ENCODE measurements at places on chromosomes 5 and 9.

DNA sequence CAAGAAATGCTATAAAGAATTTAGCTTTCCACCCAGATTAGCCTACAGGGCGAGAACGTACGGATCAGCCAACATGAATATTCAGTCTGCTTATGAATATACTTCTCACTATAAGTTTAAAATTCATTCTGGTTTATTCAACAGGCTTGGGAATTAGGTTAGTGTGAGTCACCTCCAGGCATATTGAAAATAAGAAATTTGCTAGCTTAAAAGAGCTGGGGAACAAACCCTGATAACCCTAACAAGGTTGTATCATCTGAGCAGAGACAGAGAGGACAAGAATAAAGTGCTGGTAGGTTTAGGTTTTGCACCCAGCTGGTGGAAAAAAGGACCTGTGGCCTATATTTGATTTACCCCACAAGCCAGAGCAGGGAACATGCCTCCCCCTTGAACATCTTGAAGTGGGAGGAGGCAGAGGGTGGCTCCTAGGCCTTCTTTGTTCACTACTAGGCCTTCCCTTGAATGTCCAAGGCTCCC lies 12.3 kb downstream of the FNBP1 start:
- DNase-seq = no peak

GRCh38 chr5:11227064-11227463 lies 466.0 kb upstream of the DAP start:
- no peak for DNase-seq

GRCh38 chr5:140362875-140363630 lies 3.1 kb downstream of the SLC4A9 start:
- DNase-seq = peak; percentile 61

DNA sequence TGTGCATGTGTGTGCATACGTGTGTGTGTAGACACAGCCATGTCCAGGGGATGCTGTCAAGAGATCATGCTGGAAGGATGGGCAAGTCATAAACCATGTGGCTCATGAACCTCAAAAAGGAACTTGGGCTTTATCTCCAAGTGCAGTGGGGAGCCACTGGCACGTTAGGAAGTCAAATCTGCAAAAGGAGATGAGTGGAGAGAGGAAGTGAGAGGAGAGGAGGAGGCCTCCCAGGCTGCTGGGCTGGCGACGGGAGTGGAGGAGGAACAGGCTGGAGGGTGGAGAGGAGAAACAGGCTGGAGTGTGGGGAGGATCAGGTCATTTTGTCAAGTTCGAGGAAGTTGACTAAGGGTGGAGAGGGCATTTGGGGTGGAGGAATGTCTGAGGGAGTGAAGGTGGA lies 29.2 kb upstream of the TIFAB start:
- no peak for DNase-seq

DNA sequence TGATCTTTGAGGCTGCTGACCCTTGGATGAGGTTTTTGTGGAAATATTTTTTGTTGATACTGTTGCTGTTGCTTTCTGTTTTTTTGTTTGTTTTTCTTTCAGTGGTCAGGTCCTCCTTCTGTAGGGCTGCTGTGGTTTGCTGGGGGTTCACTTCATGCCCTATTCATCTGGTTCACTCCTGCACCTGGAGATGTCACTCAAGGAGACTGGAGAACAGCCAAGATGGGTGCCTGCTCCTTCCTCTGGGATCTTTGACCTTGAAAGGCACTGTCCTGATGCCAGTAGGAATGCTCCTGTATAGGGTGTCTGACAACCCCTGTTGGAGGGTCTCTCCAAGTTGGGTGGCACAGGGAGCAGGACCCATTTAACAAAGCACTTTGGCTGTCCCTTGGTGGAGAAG lies 67.0 kb upstream of the ACTBL2 start:
- DNase-seq = no peak

DNA sequence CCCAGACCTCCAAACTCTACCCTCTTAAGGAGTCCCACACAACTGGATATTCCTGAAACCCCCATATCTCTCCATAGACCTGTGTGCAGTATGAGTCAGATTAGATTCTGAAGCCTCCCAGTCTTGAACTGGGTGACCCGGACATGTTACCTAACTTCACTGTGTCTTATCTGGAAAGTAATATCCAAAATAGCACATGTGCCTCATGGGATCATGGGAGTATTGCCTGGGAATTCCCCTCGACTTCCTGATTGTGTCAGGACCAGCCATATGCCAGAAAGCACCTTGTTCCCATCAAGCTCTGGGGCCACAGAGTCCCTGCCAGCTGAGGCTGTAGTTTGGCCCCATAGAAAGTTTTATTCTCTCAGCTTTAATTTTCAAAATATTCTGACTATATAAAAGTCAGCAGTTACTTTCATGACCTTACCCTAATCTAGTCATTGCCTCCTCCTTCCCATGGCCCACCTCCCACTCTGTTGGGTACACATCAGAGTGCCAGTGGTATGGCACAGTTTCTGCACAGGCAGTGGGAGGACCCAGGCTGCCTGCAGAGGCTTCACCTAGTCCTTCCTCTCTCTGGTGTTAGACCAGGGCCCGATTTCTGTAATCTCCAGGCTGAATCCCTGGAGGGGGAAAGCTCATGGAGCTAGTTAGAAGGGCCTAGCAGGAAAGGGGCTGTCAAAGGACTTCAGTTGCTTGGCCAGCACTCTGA lies 19.5 kb upstream of the B4GALT1 start:
- no peak for DNase-seq

DNA sequence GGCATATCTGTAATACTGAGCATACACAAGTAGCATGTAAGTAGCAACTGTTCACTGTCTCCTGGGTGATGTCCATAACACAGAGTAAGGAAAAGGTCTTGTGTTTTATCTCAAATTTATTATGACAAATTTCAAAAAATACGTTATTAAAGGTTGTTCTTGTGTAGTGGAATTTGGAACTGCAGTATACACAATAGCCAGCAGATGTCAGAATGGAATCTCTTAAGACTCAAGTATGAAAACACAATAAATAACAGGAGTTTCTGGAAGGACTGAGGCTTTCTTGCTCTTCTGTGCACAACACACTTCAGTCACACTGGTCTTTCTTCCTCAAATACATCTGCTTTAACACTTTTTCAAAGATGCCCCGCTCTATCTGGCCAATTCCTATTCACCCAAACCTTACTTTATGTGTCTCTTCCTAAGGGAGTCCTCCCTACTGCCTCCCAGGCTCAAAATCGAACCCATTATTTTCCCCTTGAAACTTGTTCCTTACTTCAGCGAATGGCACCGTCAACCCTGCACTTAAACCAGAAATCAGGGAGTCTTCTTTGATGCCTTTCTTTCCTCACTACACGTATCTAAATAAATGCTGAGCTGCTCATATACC lies 6.5 kb upstream of the FBXO10 start:
- DNase-seq = peak; percentile 67

DNA sequence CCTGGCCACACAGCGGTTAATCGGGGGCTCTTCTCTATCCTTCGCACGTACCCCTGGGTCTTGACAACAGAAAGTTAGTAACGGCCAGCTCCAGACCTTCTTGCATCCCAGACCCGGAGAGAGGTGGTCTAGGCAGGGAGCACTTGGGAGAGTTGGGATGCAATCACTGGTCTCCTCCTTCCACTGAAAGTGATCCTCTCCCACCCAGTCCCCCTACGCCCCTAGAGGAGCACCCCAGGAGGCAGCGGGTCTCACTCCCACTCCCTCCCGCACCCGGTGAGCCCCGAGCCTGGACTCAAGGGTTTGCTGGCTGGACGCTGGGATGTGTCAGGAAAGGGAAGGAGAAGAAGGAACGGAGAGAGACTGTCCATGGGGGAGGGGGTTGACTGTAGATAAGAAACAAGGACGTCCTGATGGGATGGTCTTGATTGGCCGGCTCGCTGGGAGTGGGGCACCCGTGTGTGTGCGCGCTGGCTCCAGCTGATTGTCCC lies 2.0 kb downstream of the RORB start:
- peak; percentile 2 for DNase-seq

- no peak for DNase-seq
Observed at GRCh38 chr5:105288946-105289345, 1726.4 kb upstream of the NUDT12 start.

DNA sequence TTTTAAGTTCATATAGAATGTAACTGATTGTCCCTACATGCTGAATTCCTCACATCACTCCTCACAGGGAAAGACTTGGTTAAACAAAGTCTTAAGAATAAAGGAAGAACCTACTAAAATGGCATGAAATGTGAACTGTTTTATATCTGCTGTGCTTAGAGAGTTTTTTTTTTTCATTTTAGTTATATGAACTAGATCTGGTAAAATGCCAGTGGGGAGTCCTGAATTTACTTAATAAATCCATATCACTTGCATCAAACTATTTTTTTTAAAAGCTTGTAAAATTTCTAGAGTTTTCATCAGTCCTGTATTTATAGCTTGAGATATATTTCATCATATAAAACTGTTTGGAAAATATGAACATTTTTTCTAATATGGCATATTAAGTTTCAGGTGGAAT lies 1528.6 kb downstream of the EFNA5 start:
- no peak for DNase-seq

GRCh38 chr5:158634714-158635113 lies 465.0 kb downstream of the EBF1 start:
- DNase-seq = no peak

GRCh38 chr5:12277504-12278192 lies 373.4 kb upstream of the CTNND2 start:
- no peak for DNase-seq

DNA sequence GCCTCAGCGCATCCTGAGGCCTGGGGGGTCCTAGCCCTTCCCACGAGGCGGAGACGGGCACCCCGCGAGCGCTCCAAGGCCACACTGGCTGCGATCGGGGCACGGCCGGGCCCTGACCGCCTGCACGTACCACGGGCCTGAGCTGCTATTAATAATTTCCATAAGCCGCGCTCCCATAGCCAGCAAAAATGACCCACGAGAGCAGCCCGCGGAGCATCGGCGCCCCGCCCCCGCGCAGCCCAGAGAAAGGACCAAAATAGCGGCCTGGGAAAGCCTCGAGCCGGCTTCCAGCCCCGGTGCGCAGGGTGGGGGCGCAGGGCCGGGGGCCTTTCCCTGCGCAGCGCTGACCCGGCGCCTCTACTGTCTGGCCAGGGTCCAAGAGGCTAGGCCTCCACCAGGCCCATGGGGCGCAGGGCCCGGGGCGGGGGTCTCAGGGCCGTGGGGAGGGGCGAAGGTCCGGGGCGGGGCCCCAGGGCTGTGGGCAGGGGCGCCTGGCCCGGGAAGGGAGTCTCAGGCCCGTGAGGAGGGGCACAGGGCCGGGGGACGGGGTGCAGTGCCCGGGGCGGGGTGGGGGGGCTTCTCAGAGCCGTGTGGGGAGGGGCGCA lies 54.4 kb downstream of the EXD3 start:
- DNase-seq = no peak

GRCh38 chr5:568809-569208 lies 43.3 kb upstream of the CEP72 start:
- no peak for DNase-seq

- peak; percentile 27 for DNase-seq
Observed at GRCh38 chr9:91991721-91992341, 41.8 kb upstream of the ROR2 start.

DNA sequence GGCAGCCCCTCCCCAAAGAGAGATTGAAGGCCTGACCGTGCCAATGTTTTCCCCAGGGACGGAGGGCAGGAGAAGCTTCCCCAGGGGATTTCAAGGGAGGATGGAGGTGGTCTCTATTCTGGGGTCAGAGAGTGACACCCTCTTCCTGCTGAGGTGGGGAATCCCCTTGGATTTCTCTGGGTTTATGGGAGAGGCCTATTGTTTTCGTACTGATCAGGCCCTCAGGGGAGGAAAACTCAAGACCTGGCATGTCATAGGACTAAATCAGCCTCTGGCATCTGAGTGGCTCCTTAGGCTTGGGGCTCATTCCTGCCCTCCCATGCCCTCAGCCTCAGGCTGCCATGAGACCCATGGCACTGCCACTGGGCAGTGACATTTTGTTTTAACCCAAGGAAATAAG lies 44.6 kb downstream of the IRF1 start:
- DNase-seq = peak; percentile 82

- peak; percentile 93 for DNase-seq
Observed at GRCh38 chr5:87151547-87151946, 116.1 kb upstream of the RASA1 start.

DNA sequence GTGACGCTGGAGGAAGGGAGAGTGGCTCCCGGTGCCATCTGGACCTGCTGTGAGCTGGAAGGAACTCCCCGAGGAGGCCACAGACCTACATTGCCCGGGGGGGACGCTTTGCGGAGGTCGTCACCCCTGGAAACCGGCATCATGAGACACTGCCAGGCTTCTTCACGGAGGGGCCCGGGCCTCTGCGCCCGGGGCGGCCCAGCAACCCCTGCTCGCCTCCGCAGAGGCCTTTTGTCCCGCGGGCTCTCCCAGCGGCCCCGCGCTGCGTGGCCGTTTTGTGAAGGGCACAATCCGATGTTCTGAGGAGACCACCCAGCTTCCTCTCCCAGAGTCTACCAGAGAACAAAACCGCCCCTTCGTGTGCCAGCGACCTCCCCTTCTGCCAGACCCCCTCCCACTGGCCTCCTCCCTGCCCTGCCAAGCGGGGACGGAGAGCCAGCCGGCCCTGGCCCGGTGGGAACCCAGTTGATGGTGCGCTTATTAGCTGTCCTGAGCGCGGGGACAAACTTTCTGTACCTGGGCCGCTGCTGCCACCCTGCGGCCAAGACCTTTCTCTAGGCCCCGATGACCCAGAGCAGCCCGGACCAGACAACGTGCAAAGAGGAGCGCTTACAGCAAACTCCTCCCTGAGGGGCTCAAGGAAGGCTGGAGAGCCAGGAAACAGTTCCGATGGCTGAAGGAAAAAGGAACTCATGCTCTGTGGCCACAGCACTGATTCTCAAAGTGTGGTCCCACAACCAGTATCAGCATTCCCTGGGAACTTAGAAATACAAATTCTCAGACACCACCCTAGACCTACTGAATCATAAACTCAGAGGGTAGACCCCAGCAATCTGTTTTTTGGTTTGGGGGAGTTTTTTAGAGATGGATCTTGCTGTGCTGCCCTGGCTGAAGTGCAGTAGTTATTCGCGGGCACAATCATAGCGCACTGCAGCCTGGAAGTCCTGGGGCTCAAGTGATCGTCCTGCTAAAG lies 86.7 kb downstream of the SLC1A3 start:
- peak; percentile 77 for DNase-seq

- peak; percentile 98 for DNase-seq
Observed at GRCh38 chr9:137083394-137084004, 3.3 kb upstream of the MAN1B1 start.

DNA sequence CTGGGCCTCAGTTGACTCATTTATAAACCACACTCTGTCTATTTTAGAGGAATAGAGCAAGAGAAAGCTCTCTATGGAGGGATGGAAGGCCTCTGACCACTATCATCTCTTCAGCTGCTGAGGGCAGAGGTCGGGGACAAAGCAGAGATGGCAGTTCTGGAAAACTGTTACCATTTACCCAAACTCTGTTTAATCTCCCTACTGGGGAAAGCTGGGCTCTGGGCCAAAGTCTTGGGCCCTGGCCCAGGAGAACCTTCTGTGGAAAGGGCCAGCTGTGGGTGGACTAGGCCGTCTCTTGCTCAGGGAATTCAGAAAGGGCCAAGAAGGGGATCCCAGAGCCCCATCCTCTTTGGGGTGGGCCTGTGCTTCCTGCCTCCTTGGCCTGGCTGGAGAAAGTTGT lies 100.0 kb downstream of the PSD2 start:
- DNase-seq = no peak

- no peak for DNase-seq
Observed at GRCh38 chr9:11158063-11158462, 545.3 kb upstream of the PTPRD start.

GRCh38 chr9:20594608-20595007 lies 27.7 kb downstream of the MLLT3 start:
- peak; percentile 59 for DNase-seq
